ENCODE measurements at places on chromosomes 7 and 10.

DNA sequence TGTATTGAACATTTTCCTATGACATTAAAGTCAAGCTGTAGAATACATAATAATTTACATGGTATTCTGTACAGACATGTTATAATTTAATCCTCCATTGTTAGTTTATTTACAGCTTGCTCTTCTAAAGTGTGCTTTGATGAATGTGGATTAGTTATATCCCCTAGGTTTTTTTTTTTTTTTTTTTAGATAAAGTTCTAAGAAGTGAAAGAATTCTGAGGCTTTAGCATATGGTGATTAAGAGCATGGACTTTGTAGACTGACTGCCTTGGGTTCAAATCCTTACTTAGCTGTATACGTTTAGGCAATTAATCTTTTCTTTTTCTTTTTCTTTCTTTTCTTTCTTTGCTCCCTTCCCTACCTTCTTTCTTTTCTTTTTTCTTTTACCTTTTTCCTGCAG lies 44.9 kb downstream of the MKLN1 start:
- no peaks in the 10 kb centered on the region for H3K27me3 ChIP-seq
- H3K27ac ChIP-seq, result no peak overlapping the region
- DNase-seq, result no peak
- no peak overlapping the region for H3K4me3 ChIP-seq
- H3K36me3 ChIP-seq, result no peaks in the 10 kb centered on the region

DNA sequence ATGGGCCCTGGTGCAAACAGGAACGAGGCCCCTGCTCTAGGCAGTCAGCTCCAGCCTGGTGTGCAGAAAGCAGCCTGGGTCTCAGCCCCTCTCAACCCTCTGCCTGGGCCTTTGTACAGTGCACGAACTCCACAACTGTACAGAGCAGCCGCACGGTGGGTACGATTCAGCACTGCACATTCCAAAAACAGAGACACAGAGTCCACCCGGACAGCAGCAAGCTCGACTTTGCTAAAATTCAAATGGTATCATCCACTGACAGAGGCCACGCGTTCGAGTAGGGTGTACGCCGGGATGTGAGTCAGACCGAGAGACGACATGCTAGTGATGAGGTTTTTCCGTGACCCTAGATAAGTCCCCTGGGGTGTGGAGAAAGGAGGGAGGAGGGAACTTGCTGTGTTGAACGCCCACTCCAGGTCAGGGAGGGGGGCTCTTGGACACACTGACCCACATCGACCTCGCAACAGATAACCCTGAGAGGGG lies 65.6 kb upstream of the PDGFA start:
- H3K36me3 ChIP-seq, result no peaks in the 10 kb centered on the region
- no peak overlapping the region for H3K27ac ChIP-seq
- no peak for DNase-seq
- no peaks in the 10 kb centered on the region for H3K27me3 ChIP-seq
- no peak overlapping the region for H3K4me3 ChIP-seq

DNA sequence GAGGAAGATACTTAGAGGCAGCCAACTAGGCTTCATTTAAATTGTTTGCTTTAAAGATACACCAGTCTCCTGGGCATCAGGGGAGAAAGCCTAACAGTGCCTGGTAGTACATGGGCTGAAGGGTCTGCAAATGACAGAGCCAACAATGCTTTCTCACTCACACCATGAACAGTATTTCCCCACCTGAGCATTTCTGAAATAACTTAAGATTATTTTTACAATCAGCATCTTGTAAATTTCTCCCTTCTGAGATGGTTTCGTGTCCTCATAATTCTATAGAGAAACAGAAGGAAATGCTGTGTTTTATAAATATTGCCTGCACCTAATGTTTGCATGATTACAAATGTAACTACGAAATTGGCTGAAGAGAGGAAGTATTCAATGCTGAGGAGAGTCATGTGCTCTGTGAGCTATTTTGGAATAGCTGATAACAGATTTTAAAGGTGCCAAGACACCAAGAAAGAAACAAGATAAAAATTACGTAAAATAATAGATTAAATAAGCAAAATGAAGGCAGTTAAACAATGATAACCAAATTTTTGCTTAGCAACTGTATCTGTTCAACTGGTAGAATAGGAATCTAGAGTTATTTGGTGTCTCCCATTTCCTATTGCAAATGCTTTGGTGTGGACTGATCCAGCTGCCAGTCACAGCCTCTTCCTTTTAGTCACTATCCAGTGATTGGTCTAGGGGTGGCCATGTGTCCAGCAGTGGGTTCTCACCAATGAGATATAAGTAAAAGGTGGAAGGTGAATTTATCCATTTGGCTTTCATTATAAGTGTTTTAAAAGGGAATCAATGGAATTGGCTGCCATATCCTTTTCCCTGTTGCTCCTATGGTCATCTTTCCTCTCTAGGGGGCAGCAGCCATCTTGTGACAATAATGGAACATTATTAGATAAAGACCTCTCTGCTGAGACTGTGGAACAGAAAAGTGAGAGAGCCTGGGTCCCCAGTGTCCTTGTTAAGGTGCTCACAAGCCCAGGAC lies 167.9 kb upstream of the SLC26A5 start:
- H3K4me1 ChIP-seq, result no peaks in the 10 kb centered on the region
- H3K27me3 ChIP-seq, result no peaks in the 10 kb centered on the region
- H3K27ac ChIP-seq, result no peak overlapping the region
- no peak overlapping the region for H3K4me3 ChIP-seq
- no peak for DNase-seq

DNA sequence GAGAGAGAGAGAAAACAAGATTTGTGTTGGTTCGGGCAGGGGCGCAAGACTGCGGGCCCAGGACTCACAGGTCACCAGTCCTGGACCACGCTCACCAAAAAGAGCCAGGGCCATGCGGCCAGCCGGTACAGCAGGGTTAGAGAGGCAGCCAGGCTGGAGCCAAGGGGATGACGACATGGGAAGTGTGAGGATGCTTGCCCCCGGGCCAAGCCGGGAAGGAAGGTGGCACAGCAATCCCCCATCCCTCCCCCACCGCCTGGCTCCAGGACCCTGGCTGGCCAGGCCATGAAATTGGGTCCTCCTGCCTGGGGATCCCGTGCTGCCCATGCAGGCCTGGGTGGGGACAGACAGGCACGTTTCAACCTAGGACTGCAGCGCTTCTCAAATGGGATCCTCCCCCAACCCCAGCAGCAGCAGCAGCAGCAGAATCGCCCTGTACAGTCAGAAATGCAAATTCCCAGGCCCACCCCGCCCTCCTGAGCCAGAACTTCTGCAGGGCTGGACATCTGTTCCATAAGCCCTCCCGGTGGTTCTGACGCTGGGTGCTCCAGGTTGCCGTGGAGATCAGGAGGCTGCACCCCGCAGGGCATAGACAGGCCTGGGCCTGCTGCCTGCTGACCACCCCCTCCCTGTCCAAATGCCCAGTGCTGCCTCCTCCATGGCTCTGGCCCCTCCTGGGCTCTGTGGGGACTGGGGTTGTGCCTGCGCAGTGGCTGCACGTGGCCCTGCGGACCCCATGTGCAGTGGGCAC lies 35.0 kb downstream of the YKT6 start:
- H3K36me3 ChIP-seq, result no peaks in the 10 kb centered on the region
- no peaks in the 10 kb centered on the region for H3K27me3 ChIP-seq
- DNase-seq, result no peak
- no peaks in the 10 kb centered on the region for H3K4me1 ChIP-seq

GRCh38 chr10:129277084-129277483 lies 190.0 kb upstream of the MGMT start:
- H3K27me3 ChIP-seq, result no peaks in the 10 kb centered on the region
- DNase-seq, result no peak
- no peaks in the 10 kb centered on the region for H3K36me3 ChIP-seq
- H3K4me1 ChIP-seq, result no peaks in the 10 kb centered on the region
- no peak overlapping the region for H3K4me3 ChIP-seq
- no peak overlapping the region for H3K27ac ChIP-seq

- H3K27ac ChIP-seq, result no peak overlapping the region
- no peaks in the 10 kb centered on the region for H3K4me1 ChIP-seq
- no peak overlapping the region for H3K4me3 ChIP-seq
- H3K36me3 ChIP-seq, result no peaks in the 10 kb centered on the region
- no peaks in the 10 kb centered on the region for H3K27me3 ChIP-seq
- DNase-seq, result no peak
Measured at GRCh38 chr10:5523796-5524574, 776 bp upstream of the CALML3 start.

- H3K4me3 ChIP-seq, result no peak overlapping the region
- H3K4me1 ChIP-seq, result no peaks in the 10 kb centered on the region
- no peaks in the 10 kb centered on the region for H3K27me3 ChIP-seq
Measured at GRCh38 chr7:30873207-30873606, 38.4 kb upstream of the AQP1 start.

GRCh38 chr7:18419456-18419855 lies 76.1 kb upstream of the HDAC9 start:
- H3K4me1 ChIP-seq, result peaks cover 5% of the 10 kb centered on the region
- H3K36me3 ChIP-seq, result no peaks in the 10 kb centered on the region
- no peak overlapping the region for H3K27ac ChIP-seq

DNA sequence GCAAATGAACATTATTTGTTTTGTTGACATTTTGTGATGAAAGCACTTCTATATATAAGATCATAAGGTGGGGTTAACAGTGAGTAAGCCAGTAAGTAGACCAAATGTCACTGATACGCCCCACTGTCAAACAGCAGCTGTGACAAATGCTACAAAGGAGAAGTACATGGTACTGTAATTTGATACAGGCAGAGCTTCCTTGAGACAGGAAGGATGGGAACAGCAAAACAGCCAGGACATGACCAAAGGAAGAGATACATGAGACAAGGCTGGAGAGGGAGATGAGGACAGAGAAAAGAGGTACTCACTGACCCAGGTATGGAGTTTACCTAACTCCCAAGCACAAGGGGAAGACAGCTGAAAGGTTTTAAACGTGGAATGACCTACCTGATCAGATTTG lies 127.0 kb downstream of the SRPK2 start:
- no peaks in the 10 kb centered on the region for H3K27me3 ChIP-seq
- no peak for DNase-seq

DNA sequence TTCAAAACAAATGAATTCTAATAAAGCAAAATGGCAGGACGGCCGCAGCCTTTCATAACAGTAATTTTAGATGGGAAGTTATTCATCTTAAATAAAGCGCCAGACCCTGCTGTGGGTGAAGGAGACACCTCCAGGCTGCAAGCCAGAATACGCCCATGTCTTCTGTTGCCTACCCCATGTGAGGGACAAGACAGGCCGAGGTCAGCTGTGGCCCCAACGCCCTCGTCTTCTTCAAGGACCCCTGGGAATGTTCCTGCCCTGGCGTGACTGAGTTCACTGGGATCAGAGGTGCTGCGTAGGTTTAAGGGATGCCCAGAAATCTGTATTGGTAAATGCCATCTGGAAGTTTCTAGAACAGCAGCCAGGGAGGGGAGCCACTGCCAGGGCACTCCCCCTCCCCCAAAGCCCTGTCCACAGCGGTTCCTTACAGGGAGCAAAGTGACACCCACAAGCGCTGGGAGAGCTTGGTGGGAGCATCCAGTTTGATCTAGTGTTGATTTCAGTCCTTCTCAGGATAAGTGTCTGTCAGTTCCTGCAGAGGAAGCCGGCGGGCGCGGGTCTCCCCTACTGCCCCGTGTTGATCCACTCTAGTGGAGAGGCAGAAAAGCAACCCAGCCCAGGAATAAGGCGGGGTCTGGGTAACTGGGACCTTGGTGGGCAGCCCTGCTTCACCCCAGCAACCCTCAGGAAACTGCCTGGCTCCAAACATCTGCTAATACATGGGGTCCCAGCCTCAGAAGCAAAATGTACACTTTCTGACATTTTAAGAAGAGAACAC lies 20.6 kb downstream of the PAPOLB start:
- no peak for DNase-seq
- no peak overlapping the region for H3K27ac ChIP-seq
- no peak overlapping the region for H3K4me3 ChIP-seq
- no peaks in the 10 kb centered on the region for H3K36me3 ChIP-seq

DNA sequence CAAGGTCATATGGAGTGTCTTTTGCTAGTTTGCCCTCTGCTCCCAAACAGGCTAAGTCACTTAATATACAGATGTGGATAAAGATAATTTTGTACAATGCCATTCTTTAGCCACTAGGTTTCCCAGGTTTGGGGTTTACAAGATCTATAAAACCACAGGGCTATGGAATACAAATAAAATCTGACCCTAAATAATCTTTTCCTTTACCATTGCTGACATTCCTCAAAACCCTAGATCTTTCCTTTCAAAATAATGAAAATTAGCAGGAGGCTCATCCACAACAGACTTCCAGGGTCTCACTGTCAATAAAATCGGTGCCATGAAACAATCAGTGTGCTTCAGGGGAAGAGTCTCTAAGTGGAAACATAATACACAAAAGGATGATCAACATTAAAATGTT lies 148.4 kb downstream of the CPEB3 start:
- no peak overlapping the region for H3K4me3 ChIP-seq
- H3K4me1 ChIP-seq, result no peaks in the 10 kb centered on the region
- no peak overlapping the region for H3K27ac ChIP-seq
- H3K27me3 ChIP-seq, result no peaks in the 10 kb centered on the region
- no peaks in the 10 kb centered on the region for H3K36me3 ChIP-seq
- no peak for DNase-seq

- no peaks in the 10 kb centered on the region for H3K36me3 ChIP-seq
- no peaks in the 10 kb centered on the region for H3K27me3 ChIP-seq
- H3K4me1 ChIP-seq, result no peaks in the 10 kb centered on the region
- H3K27ac ChIP-seq, result no peak overlapping the region
- no peak overlapping the region for H3K4me3 ChIP-seq
- DNase-seq, result no peak
Measured at GRCh38 chr7:19094598-19095352, 22.7 kb downstream of the TWIST1 start.

DNA sequence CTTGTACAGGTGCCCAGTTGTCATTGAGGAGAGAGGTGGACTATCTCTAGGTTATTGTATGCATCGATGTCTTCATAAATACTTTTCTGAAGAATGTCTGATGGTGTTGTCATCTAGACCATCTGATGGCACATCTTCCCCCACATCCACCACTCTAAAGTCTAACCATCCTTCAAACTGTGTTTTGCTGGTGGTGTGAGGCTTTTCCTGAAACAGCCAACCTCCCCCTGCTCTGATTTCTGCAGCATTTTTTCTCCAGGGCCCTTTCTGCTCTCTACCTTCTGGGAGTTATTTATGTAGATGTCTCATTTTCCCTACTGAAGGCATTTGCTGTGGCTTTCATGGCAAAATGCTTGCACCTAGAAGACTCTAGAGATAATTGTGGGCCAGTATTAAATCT lies 1.5 kb downstream of the PLCE1 start:
- H3K36me3 ChIP-seq, result no peaks in the 10 kb centered on the region
- H3K4me3 ChIP-seq, result no peak overlapping the region
- H3K27ac ChIP-seq, result no peak overlapping the region
- H3K27me3 ChIP-seq, result no peaks in the 10 kb centered on the region

GRCh38 chr7:100247152-100247757 lies 27.5 kb downstream of the PVRIG start:
- H3K27ac ChIP-seq, result no peak overlapping the region
- peaks cover 6% of the 10 kb centered on the region for H3K4me1 ChIP-seq
- H3K4me3 ChIP-seq, result no peak overlapping the region
- H3K36me3 ChIP-seq, result no peaks in the 10 kb centered on the region

DNA sequence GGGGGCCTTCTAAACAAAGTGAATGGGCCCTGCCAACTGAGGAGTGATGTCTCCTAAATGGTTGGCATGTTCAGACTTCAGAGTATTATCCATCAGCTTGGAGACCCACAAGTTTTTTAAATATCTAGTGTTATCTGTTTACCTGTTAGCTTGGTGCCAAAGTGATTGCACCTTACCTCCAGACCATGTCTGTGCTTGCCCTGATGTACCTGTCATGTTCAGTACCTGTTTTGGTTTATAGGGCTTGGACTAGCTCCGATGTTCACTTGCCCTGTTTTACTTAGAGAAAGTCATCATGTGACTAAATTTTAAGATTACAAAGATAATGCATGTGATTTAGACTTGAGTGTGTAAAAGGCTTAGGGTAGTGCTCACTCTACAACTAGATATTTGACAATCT lies 67.7 kb downstream of the CNNM2 start:
- H3K36me3 ChIP-seq, result no peaks in the 10 kb centered on the region
- no peak overlapping the region for H3K27ac ChIP-seq
- no peaks in the 10 kb centered on the region for H3K4me1 ChIP-seq
- no peak overlapping the region for H3K4me3 ChIP-seq
- no peak for DNase-seq
- H3K27me3 ChIP-seq, result no peaks in the 10 kb centered on the region
